ENCODE measurements at places on chromosomes 7 and 10. TPM values are rescaled to one million over a fixed set of nuclear protein-coding genes. Genes with fewer than 3 reads are reported as not detected.

The EPO gene
- not detected for total RNA-seq

The HTR5A gene
- not detected for total RNA-seq

The GPR85 gene
- total RNA-seq: not detected

The TMEM229A gene
- total RNA-seq: not detected

The NSMCE4A gene
- 63.7 TPM for total RNA-seq

The TRPV5 gene
- total RNA-seq: not detected

The C10orf53 gene
- not detected for total RNA-seq

The CFAP69 gene
- total RNA-seq: 2.2 TPM

The ASB10 gene
- not detected for total RNA-seq

The SCART1 gene
- total RNA-seq: 0.31 TPM

The DRGX gene
- total RNA-seq: not detected

The ATRNL1 gene
- 0.20 TPM for total RNA-seq

The DKK1 gene
- total RNA-seq: 475 TPM

The C10orf62 gene
- not detected for total RNA-seq

The KNDC1 gene
- total RNA-seq: 2.4 TPM

The TBC1D12 gene
- total RNA-seq: 6.3 TPM

The TAS2R41 gene
- not detected for total RNA-seq

The CPXM2 gene
- not detected for total RNA-seq

The ZNF467 gene
- 1.4 TPM for total RNA-seq

The PALD1 gene
- 8.5 TPM for total RNA-seq

The MMP21 gene
- total RNA-seq: not detected

The RSPH10B gene
- total RNA-seq: not detected

The HECW1 gene
- 13.5 TPM for total RNA-seq

The GOLGA7B gene
- 4.0 TPM for total RNA-seq

The CALU gene
- total RNA-seq: 144 TPM

The RAB19 gene
- not detected for total RNA-seq

The GPR26 gene
- not detected for total RNA-seq

The RADIL gene
- 2.3 TPM for total RNA-seq

The SDK1 gene
- 0.72 TPM for total RNA-seq

The ZNF716 gene
- total RNA-seq: not detected

The H2BK1 gene
- total RNA-seq: not detected

The IDI2 gene
- total RNA-seq: not detected

The CTAGE8 gene
- total RNA-seq: not detected

The MEOX2 gene
- total RNA-seq: not detected

The ANKRD61 gene
- 0.22 TPM for total RNA-seq

The ASB15 gene
- total RNA-seq: not detected

The HMX2 gene
- not detected for total RNA-seq

The EGFR gene
- total RNA-seq: 108 TPM

The TMEM184A gene
- 10.3 TPM for total RNA-seq

The ELOVL3 gene
- 0.38 TPM for total RNA-seq

The HILPDA gene
- total RNA-seq: 25.9 TPM

The UCMA gene
- not detected for total RNA-seq

The OR2A7 gene
- total RNA-seq: not detected

The AEBP1 gene
- not detected for total RNA-seq

The TRIM50 gene
- not detected for total RNA-seq

The LRRD1 gene
- total RNA-seq: not detected

The HSPB1 gene
- 686 TPM for total RNA-seq

The REEP3 gene
- total RNA-seq: 14.1 TPM

The OPN1SW gene
- total RNA-seq: not detected

The WASHC2C gene
- 19.1 TPM for total RNA-seq

The DYNC1I1 gene
- not detected for total RNA-seq

The PPP1R3C gene
- total RNA-seq: 21.0 TPM

The SMARCD3 gene
- 10.5 TPM for total RNA-seq

Measured in A549 treated with ZK216348 at 1 μM for 4 hours (cell line).